ENCODE measurements at places on chromosomes 6 and 20. TPM values are rescaled to one million over a fixed set of nuclear protein-coding genes. Genes with fewer than 3 reads are reported as not detected.

TSBP1 gene
- not detected for total RNA-seq

KHDC1L gene
- not detected for total RNA-seq

CLPSL1 gene
- total RNA-seq: not detected

HCRTR2 gene
- total RNA-seq: not detected

RAET1G gene
- not detected for total RNA-seq

SLC4A11 gene
- 0.60 TPM for total RNA-seq

DOK5 gene
- total RNA-seq: not detected

ALDH8A1 gene
- total RNA-seq: 1.2 TPM

HS3ST5 gene
- total RNA-seq: not detected

ELOVL2 gene
- total RNA-seq: not detected

HIVEP1 gene
- total RNA-seq: 41.8 TPM

All from spleen (tissue), 13 donors.